H1 (cell line): ENCODE measurements at places on chromosomes 7 and 10.
A peak's percentile ranks its signal among the peaks of the same experiment; 100 is the strongest.

GRCh38 chr10:125177641-125178640, 17.6 kb upstream of the CTBP2 start:
- no peak for DNase-seq

DNA sequence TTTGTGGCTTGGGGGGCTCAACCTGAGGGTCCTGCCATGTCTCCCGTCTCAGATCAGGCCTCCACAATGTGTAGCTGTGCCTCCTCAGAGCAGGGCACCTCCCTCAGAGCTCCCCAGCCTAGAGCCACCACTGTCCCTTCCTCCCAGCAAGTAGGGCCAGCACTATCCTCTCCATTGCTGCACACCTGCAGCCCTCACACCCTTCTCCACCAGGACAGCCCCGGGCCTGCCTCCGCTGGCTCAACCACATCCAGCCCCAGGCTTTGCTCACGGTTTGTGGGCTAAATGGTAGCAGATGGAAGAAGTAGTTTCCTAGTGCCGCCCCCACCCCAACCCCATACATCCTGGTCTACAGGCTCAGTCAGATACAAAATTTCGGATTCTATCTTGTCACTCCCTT, 10.1 kb downstream of the NFKB2 start:
- DNase-seq: no peak

GRCh38 chr7:131052285-131052904, 275.3 kb upstream of the MKLN1 start:
- no peak for DNase-seq

GRCh38 chr7:126856691-126857291, 395.9 kb downstream of the GRM8 start:
- DNase-seq: no peak

DNA sequence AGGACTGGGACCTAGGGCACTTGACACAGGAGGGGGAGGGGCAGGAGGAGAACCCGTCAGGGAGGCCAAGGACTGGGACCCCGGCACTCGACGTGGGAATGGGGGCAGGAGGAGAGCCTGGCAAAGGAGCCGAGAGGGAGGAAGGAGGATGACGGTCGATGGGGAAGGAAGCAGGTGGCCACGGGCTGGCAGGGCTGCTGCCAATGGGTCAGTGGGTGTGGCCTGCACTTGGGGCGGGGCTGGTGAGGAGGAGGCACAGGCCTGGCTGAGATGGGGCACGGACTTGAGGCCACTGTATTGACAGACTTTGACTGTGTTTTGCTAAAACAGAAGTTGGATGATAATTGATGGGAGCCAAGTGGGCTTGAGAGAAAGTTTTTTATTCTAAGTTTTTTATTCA, 68.9 kb downstream of the RBM33 start:
- DNase-seq: no peak

DNA sequence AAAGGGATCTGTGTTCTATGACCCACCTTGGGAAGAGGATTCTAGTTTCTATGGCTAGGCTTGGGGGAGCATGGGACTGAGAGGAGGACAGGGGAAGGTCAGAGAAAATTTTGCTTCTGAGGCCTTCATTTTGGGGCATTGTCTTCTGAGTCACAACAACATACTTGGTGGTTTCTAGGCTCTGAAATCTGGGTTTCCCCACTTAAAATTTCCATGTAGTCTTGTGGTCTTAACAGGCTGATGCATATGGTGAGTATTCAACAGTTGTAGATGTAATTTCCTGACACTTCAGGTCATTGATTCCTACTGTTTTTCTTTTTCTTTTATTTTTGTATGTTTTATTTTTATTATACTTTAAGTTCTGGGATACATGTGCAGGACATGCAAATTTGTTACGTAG, 88.5 kb downstream of the ANKRD7 start:
- no peak for DNase-seq

- no peak for DNase-seq
Observed at GRCh38 chr10:132654121-132654571, 116.6 kb downstream of the INPP5A start.

GRCh38 chr7:27992097-27992496, 188.5 kb downstream of the JAZF1 start:
- no peak for DNase-seq

- DNase-seq: no peak
Observed at GRCh38 chr7:105105579-105105978, 91.6 kb downstream of the KMT2E start.

DNA sequence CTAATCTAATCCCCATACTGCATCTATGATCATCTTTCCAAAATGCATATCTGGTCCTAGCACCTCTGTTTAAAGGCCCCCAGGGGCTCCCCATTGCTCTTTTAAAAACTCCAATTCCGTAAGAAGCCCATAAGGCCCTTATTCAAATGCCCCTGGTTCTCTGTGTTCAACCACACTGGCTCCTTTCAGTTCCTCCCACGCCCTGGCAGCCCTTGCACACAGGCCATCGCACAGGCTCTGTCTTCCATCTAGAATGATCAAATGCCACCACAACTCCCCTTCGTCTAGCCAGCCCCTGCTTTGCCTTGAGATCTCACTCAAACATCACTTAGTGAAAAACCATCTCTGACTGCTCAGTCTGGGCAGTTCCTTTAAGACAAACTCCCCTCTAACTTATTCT, 112.9 kb upstream of the LYZL2 start:
- DNase-seq: no peak

DNA sequence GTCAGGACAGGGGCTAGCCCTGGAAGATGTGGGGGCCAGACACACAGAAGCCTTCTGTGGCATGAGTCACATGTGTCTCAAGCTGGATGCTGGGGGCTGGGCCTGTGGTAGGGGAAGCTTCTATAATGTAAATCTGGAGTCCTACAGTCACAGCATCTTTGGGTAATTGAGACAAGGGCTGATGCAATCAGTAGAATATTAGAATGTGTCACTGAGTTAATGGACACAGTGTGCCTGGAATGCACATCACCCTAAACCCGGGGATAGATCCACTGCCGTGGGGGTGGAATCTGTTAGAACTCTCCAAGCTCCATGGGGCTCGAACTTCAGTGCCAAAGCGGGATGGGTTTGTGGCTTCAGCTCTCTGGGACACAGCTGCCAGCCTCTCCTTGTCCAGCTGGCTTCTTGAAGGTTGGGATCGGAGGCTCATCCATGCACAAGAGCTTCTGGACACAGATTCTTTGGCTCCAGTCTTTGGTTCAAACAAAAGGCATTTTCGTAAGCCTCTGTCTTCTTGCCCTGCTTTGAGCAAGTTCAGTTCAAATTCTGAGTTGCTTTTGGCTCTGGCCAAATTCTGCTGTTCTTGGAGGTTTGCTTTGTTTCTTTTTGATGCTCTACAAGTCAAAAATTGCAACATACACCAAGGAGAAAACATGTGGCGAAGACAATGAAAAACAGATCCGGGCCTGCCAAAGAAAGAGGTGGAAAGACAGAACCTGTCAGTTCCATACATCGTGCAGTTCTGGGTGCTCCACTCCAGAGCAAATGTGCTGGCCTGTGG, 194.8 kb upstream of the ZNF32 start:
- no peak for DNase-seq

DNA sequence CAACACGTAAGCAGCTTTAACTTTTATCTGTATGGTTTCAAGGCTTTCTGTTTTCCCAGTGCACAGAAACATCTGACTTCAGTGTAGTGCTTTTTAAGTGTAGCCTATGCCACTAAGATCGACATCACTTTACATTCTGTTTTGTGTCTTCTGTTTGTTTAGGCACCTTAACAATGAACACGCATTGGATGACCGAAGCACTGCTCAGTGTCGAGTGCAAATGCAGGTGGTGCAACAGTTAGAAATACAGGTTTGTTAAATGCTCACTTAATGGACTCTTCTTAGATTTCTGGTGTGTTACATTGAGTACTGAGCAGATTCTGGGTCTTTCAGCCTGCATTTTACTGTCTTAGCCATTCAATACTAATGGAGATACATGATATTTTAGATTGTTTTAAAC, 237.4 kb downstream of the FOXP2 start:
- no peak for DNase-seq

DNA sequence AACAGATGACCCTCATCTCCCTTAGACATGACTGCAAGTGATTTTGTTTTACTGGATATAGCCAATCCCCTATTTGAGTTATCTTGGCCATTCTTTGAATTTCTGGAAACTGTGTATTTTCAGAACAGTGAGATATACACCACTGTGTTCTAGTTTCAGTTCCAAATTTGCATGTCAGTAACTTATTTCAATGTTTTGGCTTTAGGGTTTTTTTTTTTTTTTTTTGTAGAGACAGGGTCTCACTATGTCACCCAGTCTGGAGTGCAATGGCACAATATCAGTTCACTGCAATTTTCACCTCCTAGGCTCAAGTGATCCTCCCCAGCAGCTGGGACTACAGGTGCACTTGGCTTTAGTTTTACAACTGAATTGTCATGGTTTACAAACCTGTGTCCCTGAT, 67.2 kb downstream of the ATAD1 start:
- no peak for DNase-seq

DNA sequence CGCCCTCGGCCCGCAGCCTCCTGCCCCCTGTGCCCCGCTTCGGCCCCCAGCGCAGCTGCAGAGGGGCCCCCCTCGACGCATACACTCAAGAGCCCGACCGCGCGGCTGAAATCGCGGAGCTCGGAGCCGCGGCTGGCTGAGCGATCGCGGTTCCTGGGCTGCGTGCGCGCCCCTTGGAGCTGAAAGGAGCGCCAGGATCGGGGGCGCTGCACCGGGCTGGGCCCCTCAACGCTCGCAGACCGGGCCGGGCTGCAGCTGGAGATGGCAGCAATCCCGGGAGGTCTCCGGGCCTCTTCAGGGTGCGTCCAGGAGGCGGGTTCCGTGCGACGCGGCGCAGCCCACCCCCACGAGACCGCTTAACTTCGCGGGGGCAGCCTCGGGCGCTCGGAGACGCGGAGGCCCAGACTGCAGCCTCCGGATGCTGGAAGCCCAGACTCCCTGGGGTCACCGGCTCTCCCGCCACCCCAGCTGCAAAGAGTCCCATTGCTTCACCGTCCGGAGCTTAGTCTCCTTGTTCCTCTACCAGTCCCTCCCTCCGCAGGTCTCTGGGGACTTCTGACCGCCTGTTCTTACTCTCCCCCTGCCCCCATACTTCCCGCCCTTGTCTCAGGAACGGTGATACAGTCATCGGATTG, 73.0 kb upstream of the LRRC4 start:
- no peak for DNase-seq

DNA sequence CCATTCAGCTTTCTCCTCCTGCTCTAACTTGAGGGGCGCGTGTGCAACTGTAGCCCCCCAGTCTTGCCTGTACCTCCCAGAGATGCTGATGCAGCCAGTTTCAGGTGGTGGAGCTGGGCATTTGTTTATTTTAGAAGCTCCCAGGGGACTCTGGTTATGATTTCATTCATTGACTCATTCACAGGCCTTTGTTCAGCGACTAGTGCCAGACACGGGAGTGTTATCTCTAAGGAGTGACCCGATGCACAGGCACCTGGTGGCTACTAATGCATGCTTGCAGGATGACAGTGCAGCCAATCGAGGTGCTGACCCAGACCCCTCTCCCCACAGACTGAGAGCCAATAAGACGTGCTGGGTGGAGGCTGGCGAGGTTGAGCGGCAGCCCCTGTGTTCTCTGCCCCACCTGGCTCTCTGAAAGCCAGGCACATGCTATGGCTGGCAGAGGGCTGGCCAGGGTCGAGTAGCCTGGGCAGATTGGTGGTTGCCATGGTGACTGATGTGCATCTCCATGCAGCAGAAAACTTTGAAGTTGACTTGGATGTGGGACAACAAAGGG, 19.7 kb upstream of the SLC18A2 start:
- peak; percentile 59 for DNase-seq

- no peak for DNase-seq
Observed at GRCh38 chr10:100364735-100365391, 17.8 kb downstream of the SCD start.

DNA sequence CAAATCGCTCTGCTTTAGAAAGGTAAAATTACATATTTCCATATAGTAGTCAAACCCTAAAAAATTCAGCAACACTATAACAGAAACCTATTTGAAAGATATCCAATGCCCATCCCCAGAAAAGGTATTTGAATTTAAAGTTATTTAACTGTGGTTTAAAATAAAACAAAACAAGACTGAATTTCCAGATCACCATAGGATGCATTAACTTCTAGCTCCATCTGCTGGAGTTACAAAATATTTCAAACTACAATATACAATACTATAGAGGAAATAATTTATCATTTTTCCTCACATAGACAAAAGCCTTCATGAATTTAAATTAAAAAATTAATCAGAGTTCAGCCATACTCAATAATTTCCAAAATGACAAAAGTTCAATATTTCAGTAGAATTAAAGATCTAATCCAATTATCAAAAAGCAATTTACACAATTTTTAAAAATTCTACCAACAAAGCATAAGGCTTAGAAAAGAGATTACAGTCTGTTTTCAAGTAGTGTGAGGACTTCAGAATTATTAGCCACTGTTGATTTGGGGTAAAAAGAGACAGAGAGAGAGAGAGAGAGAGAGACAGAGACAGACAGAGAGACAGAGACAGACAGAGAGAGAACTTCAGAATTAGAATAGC, 75.9 kb downstream of the LMBR1 start:
- no peak for DNase-seq

GRCh38 chr10:131946321-131946751, 35.4 kb downstream of the BNIP3 start:
- DNase-seq: no peak
